Cerebellum (tissue), 4 donors: ENCODE measurements at places on chromosomes 12 and 14. TPM values are rescaled to one million over a fixed set of nuclear protein-coding genes. Genes with fewer than 3 reads are reported as not detected.

Gene SLC38A4
- 1.4 TPM for total RNA-seq

Gene POTEG
- not detected for total RNA-seq

Gene PRPH
- 3.1 TPM for total RNA-seq

Gene RNU4-1
- total RNA-seq, result under 0.01 TPM

Gene CCDC38
- not detected for total RNA-seq

Gene NTN4
- 10.9 TPM for total RNA-seq

Gene ITFG2
- 20.5 TPM for total RNA-seq

Gene MMP19
- 0.18 TPM for total RNA-seq

Gene GPRC5D
- not detected for total RNA-seq

Gene ATP2A2
- total RNA-seq, result 156 TPM

Gene GPR135
- total RNA-seq, result 11.7 TPM

Gene AMHR2
- not detected for total RNA-seq

Gene CCDC177
- 4.5 TPM for total RNA-seq

Gene TDRD9
- 2.4 TPM for total RNA-seq

Gene EML5
- total RNA-seq, result 31.1 TPM

Gene KRT6C
- total RNA-seq, result not detected

Gene BRI3BP
- 11.6 TPM for total RNA-seq

Gene FRMD6
- 23.7 TPM for total RNA-seq

Gene SLC6A13
- 45.9 TPM for total RNA-seq

Gene MYF6
- 0.64 TPM for total RNA-seq

Gene DNAI7
- total RNA-seq, result 5.2 TPM

Gene TMPRSS12
- total RNA-seq, result not detected

Gene SYNDIG1L
- total RNA-seq, result 0.73 TPM

Gene PLEKHH1
- total RNA-seq, result 13.2 TPM

Gene CDH24
- 17.5 TPM for total RNA-seq

Gene THAP2
- total RNA-seq, result 29.1 TPM

Gene SRGAP1
- total RNA-seq, result 39.0 TPM

Gene MYO1H
- 0.09 TPM for total RNA-seq

Gene MAP3K9
- total RNA-seq, result 27.7 TPM

Gene CD163
- total RNA-seq, result 2.9 TPM

Gene FSCB
- total RNA-seq, result 0.18 TPM
